CD4-positive, alpha-beta memory T cell (primary cell): ENCODE measurements at places on chromosomes 7 and 10.

- DNase-seq: no peak
These were observed 34.4 kb downstream of the HECTD2 start for GRCh38 chr10:91444211-91445182.

DNA sequence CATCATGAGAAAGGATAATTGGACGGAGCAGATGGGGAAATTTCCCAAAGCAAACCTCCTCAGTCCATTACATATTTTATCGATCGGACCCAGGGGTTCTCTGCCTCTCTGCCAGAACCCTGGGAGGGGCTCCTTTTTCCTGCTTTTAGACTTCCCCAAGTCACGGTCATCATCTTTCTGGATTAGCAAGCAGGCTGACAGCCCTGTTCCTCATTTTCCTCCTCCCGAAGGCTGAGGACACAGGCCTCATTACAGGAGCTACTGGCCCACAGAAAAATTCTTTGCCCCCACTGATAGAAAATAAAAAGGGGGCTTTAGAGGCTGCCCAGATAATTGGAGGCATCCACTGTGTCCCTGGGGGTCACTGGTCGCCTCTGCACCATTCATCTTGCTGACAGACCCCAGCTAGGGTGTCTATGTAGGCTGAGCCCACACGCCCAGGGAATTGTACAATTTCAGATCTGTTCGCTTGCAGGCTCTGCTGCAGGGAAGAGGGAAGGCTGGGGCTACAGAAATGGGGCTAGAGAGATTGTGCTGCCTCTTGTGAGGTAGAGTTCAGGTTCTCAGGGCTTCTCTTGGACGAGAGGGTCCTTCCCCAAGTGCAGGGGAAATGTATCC lies 125.7 kb upstream of the SDK1 start:
- DNase-seq: no peak

GRCh38 chr10:72690071-72690755 lies 1.7 kb upstream of the MCU start:
- DNase-seq: no peak

- DNase-seq: no peak
These were observed 22.5 kb upstream of the TNKS2 start for GRCh38 chr10:91775731-91776130.

DNA sequence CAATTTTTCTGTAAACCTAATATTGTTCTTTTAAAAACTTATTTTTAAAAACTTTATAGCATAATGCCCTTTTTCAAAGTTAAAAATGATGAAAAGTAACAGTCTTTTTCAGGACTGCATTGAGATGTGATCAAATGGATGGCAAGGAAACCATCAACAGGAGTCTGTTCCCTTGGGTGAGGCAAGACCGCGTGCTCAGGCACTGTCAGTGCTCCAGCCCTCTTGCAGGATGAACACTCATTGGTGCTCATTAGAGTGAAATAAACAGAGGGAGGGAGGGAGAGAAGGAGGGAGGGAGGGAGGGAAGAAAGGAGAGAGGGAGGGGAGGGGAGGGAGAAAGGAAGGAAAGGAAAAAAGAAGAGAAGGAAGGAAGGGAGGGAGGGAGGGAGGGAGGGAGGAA lies 145.7 kb upstream of the CHST15 start:
- DNase-seq: no peak

DNA sequence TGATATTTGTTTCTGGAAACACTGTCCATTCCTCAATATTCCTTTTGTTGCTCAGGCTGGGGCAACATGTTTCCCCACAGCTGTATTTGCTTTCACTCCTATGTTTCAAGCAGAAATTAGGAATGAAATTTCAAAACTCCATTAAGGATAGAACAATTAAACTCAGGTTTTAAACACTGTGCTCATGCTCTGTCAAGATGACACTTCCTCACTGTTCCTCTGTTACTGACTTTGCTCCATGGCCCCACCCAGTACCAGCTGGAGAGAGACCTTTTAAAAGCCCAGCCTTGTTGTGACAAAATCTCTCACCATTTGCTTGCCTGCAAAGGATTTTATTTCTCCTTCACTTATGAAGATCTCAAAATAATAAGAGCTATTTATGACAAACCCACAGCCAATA lies 197.4 kb downstream of the ELMO1 start:
- DNase-seq: no peak

DNA sequence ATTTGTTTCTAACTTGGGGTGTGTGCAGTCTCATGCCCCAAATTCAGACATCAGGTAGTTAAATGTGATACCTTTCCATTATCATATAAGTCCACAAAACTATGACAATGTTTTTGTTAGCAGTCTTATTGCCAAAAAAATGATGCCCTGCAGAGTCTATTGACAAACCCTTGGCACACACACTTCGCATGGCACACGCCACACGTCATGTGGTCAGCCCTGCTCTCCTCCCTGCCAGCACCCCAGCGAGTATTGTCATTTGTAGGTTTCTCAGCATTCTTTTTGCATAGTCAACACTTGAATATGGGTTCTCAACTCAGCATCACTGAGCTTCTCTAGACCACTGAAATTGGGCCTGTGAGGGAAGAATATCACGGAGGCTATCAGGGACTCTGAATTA lies 356.0 kb downstream of the INHBA start:
- DNase-seq: no peak

DNA sequence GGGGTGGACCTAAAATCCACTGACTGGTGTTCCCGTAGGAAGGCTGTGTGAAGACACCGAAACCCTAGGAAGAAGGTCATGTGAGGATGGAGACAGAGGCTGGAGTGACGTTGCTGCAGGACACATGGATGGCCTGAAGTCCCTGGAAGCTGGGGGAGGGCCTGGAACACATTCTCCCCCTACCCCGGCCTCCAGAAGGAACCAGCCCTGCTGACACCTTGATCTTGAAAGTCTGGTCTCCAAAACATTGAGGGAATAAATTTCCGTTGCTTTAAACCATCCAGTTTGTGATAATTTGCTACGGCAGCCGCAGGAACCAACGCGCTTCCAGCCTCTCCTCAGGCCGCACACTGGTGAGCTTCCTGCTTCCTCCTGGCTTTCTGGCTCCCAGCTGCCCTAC lies 288.2 kb downstream of the GLRX3 start:
- DNase-seq: no peak

GRCh38 chr10:83541046-83541445 lies 598.3 kb upstream of the GHITM start:
- DNase-seq: no peak
